ENCODE measurements at places on chromosomes 6 and 20.

- DNase-seq: no peak
These were observed 39.4 kb downstream of the HFE start for GRCh38 chr6:26126394-26127235.

DNA sequence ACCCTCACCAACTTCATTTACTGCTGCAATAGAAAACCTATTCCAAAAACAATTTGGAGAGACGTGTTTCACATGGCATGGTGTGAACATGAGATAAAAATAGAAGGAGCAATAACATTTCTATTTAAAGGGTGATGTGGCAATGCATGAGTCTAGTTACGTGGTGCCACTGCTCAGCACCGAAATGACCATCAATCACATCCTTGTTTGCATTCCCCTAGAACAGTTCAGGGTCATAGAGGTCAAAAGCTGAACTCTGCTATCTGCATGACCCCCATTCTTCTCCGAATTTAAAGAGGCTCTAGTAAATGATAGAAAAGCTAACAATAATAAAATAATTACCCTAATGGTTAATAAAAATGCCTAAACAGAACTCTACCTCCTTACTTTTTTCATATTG, 29.5 kb downstream of the ROS1 start:
- DNase-seq: no peak

- DNase-seq: no peak
These were observed 43.9 kb downstream of the INSM1 start for GRCh38 chr20:20411836-20412235.

GRCh38 chr6:20708367-20709124, 174.3 kb downstream of the CDKAL1 start:
- no peak for DNase-seq

DNA sequence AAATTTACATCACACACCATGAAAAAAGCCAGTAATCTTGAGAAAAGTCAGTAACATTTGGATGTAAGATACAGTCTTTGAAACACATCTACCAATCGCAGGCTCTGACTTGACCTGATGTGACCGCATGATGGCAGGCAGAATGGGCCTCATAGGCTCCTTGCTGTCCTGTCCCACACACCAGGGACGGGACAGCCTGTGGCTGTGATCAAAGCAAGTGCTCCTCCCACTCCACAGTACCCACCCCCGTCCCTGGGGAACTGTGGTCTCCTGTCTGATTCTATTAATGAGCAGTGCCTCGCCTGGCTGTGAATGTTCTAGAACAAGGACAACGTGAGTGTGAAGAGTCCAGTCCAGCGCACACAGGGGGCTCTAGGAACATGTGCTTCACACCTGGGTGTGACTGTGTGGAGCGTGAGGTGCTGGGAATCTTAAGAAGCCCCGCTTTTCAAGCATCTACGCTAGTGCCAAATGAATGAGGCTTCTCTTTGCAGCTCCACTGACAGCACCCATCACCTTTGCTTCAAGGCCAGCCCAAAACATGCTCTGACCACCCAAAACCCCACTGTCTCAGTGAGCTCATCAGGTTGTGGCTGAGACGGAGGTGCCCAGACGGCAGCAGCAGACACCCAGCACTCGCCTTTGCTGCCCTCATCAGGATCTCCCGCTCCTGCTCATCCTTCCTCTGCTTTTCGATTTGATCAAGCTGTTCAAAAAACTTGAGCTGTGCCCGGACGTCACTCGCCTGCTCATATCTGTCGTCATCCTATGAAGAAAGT, 67.1 kb downstream of the TAF4 start:
- DNase-seq: no peak

GRCh38 chr6:143180826-143181225, 120.1 kb downstream of the AIG1 start:
- DNase-seq: no peak

GRCh38 chr6:127967708-127968107, 66.8 kb upstream of the THEMIS start:
- no peak for DNase-seq

DNA sequence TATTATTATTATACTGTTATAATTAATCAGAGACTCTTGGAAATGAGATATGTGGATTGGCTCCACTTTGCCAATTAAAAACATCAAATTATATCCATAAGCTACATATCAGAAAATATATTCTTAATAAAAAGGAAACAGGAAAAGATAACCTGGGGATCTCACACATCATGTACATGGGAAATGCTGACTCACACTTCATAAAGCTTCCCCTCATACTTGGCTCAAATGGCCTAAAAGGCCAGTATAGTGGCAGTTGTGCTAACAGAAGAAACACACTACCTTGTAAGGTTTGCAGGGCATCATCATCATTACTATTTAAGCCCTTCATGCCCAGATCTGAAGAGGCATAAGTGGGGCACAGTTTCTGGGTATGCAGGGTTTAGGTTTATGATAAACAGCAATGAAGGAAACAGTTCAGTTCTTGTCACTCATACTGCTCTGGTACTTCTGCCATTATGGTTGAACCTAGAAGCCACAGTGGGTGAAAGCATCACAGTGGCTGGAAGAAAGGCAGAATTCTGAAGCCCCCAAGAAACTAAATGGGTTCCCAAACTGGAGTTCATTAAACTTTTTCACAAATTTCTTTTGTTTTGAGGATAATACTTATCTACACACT, 60.6 kb downstream of the BTBD9 start:
- no peak for DNase-seq

- DNase-seq: no peak
These were observed 2.6 kb downstream of the PKIB start for GRCh38 chr6:122612838-122613237.

Data from inflammatory macrophage (primary cell).